ENCODE measurements at places on chromosomes 6 and 20.

DNA sequence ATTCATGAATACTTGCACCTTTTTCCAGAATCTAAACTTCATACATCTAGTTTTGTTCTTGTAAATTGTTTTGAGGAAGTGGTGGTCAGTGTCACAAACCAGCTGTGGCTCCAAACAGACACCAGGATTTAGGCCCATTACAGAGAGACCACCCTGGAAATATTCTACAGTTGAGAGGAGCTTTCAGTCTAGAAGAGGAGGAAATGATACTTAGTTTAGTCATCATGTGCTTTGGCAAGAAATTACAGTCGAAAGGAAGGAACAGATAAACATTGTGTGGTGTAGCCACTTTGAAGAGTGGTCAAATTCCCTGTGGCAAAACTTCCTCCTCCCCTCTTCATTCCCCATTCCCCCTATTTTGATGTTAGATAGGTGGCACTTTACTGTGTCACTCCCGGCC is 15.7 kb downstream of the DCBLD1 start:
- DNase-seq = no peak

DNA sequence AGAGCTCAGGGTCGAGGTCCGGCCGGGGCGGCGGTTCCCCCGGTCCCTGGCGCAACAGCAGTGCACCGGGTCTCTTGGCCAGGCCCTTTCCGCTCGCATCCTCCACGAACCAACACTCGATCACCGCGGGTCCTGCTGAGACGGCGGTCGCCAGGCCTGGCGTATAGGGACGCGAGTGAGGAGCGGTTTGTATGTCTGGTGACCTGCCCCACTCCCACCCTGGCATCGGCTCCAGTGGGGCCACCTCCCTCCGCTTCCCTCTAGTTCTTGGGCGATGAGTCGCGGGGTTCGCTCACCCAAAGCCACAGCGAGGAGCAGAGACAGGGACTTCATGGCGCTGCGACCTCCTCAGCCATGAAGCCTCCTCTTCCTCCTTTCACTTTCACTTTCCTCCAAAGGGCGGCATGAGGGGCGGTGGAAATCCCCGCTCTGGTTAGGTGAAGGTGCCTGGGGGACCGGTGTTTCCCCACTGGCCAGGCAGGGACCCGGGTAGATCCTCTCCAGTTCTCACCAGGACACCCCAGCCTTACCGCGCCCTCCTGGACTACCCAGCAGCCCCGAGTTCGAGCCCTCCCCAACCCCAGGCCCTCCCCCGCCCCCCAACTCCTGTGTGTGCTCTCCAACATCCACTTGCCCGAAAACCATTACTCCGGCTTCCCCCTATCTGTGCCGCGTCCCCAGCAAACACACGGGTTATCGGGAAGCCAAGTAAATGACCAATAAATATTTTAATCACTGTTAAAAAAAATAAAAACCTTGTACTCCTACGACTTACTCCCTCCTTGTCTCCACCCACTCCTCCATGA is at the start of gene TAPBP:
Gene TAPBP (minus strand): TSS at position 370 of the 806 bp plus-strand sequence. CDS start 37 bp downstream, at position 333.
- DNase-seq = peak; percentile 77

- no peak for DNase-seq
Measured at GRCh38 chr6:75213112-75213511, 7.3 kb upstream of the COL12A1 start.

- DNase-seq = no peak
Measured at GRCh38 chr6:36350082-36350481, 13.4 kb upstream of the BNIP5 start.

DNA sequence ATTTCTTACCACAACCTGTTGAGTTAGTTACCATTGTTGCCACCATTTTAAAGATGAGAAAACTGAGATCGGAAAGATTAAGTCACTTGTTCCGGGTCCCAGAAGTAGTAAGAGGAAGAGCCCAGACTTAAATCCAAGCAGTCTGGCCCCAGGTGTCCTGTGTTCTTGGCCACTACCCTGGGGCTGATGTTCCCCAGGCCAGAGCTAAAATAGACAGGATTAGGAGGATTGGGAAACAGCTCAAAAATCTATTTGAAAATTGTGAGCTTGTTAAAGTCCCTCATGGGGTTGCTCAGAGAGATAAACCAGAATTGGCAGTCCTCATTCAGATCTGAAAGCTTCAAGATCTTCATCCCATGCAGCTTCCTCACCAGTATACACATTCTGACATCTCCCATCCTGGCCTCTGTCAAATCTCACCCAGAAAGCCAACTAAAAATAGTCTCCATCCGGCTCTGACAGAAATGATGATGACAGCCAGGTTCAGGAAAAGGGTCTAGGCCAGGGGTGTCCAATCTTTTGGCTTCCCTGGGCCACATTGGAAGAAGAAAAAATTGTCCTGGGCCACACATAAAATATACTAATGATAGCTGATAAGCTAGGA is 62.0 kb downstream of the GFOD1 start:
- no peak for DNase-seq

DNA sequence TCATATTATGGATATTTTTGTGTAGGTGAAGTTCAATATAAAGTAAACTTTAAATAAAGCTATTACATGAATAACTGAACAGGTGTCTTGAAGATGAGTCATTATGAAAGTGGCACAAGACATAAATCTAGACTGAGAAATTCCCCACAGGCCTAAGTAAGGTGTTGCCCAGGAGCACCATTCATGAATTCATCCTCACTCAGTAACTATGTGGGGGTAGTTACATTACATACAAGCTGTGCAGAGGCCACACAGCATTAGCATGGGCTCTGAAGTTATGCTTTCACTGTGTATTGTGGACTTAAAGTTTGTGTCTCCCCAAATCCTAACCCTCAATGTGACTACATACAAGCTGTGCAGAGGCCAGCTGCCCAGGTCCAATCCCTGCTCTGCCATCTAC is 65.9 kb downstream of the BCAS1 start:
- no peak for DNase-seq

GRCh38 chr20:64100946-64101688 is 6.2 kb downstream of the NPBWR2 start:
- no peak for DNase-seq

DNA sequence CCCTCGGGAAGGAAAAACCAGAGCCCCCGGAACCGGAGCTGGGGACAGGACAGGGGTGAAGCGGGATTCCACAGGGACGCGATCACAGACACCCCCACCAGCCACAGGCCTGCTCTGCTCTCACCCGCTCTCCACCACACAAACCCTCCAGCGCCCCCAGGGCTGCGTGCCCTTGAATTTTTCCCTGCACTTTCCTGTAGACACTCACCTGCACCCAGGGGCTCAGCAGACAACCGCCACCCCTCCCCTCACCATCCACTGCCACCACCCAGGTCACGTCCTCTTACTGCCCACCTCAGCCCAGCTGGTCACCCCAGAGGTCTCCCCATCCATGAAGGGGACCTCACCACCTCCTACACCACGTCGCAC is 631 bp downstream of the ULBP2 start:
- DNase-seq = no peak

DNA sequence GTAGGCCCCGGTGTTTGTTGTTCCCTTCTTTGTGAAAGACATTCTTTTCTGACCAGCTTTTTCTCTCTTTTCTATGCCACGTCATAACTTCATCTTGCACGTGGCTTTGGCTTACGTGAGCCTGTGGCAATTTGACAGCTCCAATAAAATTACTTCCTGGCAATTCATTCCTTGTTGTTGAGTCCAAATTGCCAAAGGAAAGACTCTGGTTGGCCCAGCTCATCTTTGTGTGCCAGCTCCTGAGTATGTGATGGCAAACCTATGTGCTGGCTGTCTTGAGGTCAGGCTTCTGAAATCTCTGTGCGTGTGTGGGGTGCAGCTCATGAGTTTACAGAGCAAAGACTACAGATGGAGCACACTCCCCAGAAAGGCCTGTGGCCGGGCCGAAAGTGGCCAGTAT is 272.5 kb upstream of the SGK1 start:
- no peak for DNase-seq

DNA sequence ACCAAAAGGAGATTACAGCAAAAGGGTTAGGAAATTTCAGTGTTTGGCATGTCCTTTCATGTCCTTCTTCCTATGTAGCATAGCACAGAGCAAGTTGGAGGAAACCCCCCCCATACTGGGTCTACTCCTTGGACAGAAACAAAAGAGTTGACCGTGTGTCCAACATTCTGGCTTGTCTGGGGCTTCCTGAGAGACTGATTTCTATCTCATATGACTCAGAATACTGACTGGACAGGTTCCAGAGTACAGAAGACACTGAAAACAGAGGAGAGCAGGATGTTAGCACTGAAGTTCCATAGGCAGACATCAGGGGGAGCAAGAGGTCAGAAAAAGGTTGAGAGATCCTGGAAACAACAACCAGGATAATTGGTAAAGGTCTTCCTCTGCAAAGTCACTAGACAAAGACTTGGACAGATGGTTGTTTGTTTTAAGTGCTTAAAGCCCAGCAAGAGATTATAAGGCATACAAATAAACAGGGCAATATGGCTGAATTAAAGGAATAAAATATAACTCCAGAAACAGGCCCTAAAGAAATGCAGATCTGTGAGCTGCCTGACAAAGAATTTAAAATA is 48.4 kb downstream of the USP49 start:
- peak; percentile 30 for DNase-seq

DNA sequence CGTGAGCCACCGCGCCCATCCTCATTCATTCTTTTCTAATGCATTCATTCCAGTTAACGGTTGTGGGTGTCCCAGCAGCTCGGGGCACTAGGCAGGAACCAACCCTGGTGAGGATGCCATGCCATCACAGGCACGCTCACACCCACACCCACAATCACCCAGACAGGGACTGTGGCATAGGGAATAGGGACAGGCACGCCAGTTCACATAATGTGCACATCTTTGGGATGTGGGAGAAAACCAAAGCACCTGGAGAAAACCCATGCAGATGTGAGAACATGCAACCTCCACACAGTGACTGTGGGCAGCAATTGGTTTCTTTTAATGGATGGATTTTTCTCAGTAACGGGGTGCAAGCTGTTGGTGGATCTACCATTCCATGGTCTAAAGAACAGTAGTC is 64.3 kb downstream of the IRF4 start:
- DNase-seq = no peak

DNA sequence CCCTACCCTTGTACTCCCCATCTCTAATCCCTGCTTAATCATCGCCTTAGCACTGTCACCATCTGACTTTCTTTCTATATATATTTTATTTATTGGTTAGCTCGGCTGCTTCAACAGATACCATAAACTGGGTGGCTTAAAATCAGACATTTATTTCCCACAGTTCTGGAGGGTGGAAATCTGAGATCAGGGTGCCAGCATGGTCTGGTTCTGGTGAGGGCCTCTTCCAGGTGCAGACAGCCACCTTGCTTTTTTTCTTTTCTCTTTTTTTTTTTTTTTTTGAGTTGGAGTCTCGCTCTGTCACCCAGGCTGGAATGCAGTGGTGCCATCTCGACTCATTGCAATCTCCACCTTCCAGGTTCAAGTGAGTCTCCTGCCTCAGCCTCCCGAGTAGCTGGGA is 127.5 kb upstream of the ESR1 start:
- DNase-seq = no peak

DNA sequence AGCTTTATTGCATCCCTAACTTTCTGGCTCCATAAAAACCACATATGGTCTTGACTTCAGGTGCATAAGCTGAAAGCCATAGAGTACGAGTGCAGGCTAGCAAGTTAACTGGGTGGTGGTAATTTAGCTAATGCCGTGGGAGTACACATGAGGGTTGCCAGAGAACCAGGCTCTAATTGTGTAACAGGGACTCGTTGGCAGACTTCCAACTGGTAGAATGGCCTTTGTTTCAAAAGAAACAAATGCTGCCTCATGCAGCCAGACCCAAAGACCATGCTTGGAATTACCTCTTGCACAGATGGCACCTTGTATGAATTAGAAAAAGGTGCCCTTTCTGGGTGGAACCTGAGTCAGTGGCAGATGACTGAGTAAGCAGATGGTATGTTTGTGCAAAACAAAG is 73.2 kb downstream of the LY86 start:
- DNase-seq = no peak

DNA sequence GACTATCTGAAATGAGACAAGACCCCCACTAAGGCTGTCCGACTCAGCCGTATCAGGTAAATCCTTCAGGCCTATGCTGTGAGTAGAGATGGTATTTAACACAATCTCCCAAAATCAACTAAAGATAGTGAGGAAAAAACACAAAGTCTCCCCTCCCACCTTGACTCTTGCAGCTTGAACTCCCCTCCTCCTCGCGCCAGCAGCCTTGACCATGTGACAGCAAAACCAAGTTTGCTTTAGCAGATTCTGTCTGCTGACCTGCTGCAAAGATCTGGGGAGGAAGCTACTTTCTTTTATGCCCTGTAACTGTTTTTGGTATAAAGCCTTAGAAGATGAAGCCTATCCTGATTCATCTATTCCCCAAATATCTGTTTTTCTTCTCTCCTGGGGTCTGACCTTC is 509.5 kb downstream of the CDH26 start:
- DNase-seq = no peak

- DNase-seq = no peak
Measured at GRCh38 chr6:138428944-138429598, 25.0 kb downstream of the HEBP2 start.

DNA sequence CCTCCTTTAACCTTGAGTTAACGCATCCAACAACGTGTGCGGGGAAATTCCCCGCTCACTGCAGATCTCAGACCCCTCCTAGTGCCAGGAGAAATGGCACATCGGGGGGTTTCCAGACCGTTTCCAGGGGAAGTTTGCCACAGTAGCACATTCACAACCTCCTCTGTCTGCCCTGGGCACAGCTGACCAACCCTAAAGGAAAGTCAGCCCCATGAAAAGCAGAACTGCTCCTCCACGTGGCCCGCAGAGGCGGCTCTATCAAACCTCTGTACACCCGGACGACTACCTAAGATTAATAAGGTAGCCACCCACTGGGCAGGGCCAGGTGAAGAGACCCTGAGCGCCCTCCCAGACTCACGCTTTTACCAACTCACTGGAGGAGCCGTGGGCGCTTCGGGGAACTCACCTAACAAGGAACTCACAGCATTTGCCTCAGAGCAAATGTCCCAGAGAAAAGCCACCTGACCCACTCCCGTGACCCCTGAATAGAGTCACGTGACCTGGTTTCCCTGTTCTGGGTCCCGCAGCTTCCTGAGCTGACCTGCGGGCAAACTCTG is 93.1 kb downstream of the PRND start:
- peak; percentile 47 for DNase-seq

DNA sequence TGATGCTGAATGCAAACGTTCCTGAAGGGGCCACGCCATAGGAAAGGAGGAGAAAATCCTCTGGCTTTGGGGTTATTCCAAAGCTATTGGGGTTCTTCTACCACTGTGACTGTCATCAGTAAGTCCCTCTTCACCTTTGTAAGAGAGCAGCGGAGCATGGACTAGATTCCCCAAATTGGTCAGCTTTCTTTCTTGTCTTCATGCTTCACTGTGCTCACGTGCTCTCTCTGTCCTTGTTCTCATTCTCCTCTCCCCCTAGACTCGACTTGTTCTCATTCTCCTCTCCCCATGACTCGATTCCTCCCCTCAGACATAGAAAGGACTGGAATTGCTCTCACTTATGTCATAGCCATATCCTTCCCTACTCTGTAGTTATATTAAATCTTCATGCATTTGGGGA is 54.8 kb upstream of the ADGRG6 start:
- DNase-seq = no peak

DNA sequence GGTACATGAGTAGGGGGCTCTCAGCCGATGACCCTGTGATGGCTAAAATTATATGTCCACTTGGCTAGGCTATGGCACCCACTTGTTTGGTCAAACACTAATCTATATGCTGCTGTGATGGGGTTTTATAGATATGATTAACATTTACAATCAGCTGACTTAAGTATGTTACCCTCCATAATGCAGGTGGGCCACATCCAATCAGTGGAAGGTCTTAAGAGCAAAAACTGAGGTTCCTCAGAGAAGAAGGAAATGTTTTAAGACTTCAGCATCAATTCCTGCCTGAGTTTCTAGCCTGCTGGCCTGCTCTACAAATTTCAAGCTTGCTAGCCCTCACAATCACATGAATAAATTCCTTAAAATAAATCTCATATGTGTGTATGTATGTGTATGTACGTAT is 18.9 kb upstream of the MAK start:
- no peak for DNase-seq

Data from activated T-cell treated with anti-CD3 and anti-CD28 coated beads for 48 hours (primary cell).